ENCODE measurements at places on chromosomes 4 and X. TPM values are rescaled to one million over a fixed set of nuclear protein-coding genes. Genes with fewer than 3 reads are reported as not detected.

The BCORL1 gene
- total RNA-seq: 10.8 TPM

The RNF212 gene
- total RNA-seq: 2.6 TPM

The LPAR4 gene
- not detected for total RNA-seq

The MAGEB4 gene
- not detected for total RNA-seq

The USP17L24 gene
- total RNA-seq: not detected

The MAGEA4 gene
- total RNA-seq: not detected

The ING2 gene
- 9.1 TPM for total RNA-seq

The GPC4 gene
- total RNA-seq: not detected

The SORBS2 gene
- total RNA-seq: not detected

The CT55 gene
- total RNA-seq: not detected

The UGT2B15 gene
- total RNA-seq: not detected

Data from T-helper 17 cell (primary cell).